ENCODE measurements at places on chromosomes 7 and 10.
A peak's percentile ranks its signal among the peaks of the same experiment; 100 is the strongest.

DNA sequence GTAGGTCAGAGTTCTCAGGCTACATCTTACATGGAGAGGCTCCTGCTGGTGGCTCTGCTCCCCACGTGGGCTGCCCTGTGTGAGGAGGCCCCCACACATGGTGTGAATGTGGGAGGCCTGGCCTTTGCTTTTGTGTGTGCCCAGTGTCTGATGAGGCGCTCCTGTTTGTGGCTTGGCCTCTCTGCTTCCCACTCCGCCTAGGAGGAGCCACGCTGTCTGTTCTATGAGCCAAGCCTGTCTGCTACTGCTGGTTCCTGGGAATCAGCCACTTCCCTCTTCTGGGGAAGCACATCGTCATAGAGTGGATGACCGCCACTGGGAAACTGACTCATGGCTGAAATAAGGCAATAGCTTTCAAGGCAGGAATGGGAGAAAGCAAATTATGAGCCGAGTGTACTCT lies 87.1 kb downstream of the CYP26A1 start:
- peak; percentile 8 for DNase-seq

GRCh38 chr10:114033566-114033965 lies 10.1 kb upstream of the ADRB1 start:
- no peak for DNase-seq

GRCh38 chr7:28626221-28626620 lies 213.9 kb downstream of the CREB5 start:
- no peak for DNase-seq

- DNase-seq, result no peak
Observed at GRCh38 chr10:34161777-34162370, 653.2 kb downstream of the PARD3 start.

- DNase-seq, result no peak
Observed at GRCh38 chr7:129858490-129858889, 94.3 kb downstream of the UBE2H start.

DNA sequence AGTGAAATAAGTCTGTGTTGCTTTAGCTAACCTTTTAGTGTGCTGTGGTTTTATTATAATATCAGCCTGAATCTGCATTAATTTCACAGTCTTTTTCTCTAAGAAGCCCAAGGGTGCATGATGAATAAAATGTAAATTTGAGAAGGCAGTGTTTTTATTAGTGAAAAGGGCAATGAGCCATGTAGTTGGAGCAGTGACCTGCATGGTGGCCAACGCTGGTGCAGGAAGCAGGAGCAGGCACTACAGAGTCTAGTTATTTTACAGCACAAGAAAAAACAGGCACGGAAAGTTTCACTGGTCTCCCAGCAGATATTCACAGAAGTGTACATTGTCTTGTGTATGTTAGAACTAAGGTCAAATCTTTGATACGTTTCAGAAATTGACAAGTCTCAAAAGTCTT lies 247.8 kb downstream of the CELF2 start:
- DNase-seq, result no peak
